ENCODE measurements at places on chromosomes 3 and 15.

GRCh38 chr3:10195366-10196089, 30.8 kb downstream of the IRAK2 start:
- no peak for DNase-seq

DNA sequence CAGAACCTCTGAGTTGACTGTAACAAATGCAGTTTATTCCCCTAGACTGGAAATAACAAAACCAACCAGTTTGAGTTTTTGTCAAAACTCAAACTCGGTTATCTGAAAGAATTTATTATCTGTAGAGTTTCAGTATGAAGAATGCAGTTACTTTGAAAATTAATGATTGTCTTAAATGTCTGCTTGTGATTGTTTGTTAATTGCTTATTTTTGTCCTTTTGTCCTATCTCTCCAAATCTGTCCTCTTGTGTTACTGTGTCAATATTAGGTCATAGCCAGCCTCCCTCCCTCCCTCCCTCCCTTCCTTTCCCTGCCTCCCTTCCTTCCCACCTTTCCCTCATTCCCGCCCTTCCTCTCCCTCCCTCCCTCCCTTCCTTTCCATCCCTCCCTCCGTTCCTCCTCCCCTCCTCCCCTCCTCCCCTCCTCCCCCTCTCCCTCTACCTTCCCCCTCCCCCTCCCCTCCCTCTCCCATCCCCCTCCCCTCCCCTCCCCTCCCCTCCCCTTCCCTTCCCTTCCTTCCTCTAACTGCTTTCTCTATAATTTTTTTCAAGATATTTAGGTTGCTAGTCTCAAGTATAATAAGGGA, 153.5 kb downstream of the FNDC3B start:
- no peak for DNase-seq

- no peak for DNase-seq
Measured at GRCh38 chr3:151971814-151972579, 98.6 kb downstream of the SUCNR1 start.

DNA sequence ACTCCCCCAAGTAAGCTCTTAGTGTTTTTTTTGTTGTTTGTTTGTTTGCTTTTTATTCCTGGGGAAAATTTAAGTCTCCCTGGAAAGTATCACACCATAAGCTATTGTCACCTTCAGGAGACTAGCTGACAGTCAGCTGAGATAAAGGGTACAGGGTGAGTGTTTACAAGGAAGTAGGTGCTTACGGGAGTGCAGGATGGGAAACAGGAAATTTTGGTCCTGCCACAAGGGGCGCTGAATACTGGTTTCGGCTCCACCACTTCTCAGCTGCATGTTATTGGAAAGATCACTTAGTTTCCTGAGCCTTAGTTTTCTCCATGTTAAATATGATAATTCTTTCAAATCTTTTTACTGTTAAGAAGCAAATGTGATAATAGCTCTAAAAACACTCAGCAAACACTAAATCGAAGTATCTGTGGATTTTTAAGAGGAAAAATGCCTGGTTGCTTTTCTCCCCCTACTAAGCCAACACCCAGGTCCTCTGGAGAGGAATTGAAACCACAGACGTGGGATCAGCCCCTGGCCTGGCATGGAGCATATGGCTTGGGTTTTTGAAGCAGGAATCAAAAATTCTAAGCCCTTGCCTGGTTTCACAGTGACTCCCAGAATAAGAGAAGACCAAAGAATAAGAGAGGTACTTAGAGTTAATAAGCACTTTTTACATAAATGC, 90.7 kb downstream of the SCN11A start:
- no peak for DNase-seq

DNA sequence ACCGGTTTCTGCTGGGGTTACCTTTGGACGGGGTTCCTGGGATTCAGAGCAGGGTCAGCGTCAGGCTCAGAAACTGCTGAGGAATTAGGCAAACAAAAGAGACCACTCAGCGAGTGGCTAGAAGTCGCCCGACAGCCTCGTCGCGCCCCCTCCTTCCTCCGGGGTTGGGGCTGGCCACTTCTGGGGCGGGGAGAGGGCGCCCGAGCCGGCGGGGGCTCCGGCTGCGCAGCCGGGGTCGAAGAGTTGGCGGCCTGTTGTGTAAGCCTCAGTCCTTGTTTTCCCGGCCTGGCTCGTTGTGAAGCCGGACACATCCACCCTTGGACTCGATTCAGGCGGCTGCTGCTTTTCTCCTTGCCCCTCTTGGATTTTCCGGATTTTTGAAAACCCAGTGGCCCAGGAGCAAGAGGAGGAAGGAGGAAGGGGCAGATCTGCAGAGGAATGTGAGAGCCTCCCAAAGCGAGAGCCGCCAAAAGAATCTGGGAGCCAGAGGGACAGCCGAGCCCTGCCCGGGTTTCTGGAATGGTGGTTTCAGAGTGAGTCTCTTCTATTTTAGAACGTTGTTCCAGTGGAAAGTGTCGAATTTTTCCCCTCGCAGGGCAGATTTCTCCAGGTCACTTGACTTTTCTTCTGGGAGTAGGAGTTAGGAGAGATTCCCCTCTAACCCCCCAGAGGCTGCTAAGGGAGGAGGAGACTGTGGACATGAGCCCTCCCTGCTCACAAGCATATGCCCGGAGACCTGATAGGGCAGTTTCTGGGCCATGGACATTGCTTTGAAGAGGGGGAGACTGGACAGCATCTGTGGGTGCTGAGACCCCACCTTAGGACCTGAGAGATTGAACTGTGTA, 666 bp downstream of the SNX33 start:
- no peak for DNase-seq

DNA sequence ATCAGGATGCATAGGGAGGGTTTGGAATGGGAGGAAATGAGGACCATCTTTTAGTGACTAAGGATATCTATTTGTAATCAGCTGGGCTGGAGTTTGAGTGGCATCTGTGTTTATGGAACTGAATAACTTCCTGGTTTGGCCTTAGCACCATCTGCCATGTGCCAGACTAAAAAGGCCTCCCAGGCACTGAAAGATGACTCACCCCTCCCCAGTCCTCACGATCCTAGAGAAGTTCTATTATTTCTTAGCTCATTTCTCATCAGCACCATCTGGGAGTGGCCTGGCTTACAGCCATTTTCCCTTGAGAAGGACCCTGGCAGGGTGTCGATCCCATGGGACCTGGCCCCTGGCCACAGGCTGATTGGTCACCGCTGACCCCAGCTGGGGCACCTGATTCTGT, 23.9 kb upstream of the CTXND1 start:
- DNase-seq, result no peak

- no peak for DNase-seq
Measured at GRCh38 chr15:22861161-22861560, 22.7 kb downstream of the NIPA2 start.

DNA sequence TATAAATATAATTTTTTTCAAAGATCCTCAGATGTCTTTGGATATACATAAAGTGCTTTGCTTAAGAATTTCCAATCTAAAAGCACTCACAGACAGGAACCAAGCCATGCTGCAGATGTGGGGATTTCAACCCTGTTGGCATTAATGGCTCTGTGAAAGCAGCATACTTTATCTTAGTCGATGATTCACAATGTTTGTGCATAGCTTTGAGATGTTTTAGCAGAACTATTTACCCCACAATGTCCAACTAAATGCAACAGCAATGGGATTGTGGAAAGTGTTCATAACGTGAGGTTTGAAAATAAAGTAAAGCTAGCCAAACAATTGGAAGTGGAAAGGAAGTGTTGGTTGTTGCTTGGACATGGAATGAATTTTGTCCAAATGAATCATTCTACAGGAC, 371.4 kb downstream of the SOX2 start:
- no peak for DNase-seq

GRCh38 chr3:122969585-122970469, 57.7 kb downstream of the SEMA5B start:
- no peak for DNase-seq

DNA sequence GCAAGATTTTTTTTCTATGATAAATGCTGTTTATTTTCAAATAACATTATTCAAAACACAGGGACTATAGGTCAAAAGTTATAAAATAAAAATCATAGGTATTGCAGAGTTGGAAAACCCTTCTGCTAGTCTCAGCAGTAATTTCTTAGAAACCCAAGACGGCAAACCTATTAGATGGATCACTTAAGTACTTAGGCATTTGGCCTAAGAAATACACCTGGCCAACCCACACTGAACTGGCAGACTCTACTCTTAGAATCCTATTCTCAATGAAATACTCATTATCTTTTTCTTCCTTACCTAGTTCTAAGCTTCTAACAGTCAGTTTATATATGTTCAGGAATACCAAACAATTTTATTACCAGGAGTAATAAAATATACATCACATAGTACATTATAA, 30.5 kb upstream of the RIOX2 start:
- DNase-seq, result no peak

DNA sequence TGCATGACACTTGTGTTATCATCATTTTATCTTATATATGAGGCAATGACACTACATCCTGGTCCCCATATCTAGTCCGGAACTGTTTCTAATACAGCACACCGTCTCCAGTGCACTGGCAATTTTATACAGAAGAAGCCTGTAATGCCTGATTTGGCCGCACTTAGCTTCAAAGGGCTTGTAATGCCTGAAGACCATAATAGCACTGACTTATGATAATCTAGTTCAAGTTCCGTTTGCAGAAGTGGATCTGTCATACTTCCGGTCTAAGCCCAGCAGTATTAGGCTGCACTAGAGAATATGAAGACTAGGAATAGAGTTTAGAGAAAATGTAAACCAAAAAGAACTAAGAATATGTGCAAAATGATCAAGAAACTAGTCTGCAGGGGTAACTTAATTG, 1.3 kb downstream of the BNIP2 start:
- DNase-seq, result no peak

DNA sequence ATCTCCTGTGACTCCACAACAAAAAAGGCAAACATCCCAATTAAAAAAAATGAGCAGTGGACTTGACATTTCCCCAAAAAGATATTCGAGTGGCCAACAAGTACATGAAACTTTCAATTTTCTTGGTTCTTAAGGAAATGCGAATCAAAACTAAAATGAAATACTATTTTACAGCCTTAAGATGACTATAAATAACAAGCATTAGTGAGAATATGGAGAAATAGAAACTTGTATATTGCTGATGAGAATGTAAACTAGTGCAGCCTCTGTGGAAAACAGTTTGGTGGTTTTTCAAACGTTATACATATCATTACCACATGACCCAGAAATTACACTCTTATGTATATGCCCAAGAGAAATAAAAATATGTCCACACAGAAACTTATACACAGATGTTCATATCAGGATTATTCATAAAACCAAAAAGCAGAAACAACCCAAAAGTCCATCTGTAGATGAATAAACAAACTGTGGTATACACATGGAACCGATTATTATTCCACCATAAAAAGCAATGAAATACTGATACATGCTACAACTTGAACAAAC, 153.2 kb upstream of the GPR149 start:
- no peak for DNase-seq

DNA sequence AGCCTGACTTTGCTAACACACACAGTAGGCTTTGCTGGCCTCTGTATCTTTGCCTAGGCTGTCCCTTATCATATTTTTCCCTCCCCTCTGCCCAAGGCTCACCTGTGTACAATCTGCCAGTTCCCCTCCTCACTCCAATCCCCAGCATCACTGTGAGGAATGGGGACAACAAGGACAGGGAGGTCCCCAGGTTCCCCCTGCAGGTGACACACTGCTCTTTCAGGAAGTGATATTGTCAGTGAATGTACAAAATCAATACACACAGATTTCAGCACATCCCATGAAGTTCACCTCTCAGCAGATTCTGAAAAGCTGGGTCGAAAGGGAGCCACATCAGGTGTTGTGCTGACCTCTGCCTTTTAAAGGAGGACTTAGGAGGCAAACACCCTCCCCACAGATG, 177.5 kb downstream of the RAB11A start:
- no peak for DNase-seq

- no peak for DNase-seq
Measured at GRCh38 chr15:101188637-101189408, 63.0 kb downstream of the CHSY1 start.

- no peak for DNase-seq
Measured at GRCh38 chr3:46693038-46693891, at the start of gene ALS2CL. ALS2CL (minus strand) TSS chr3:46693679; CDS start chr3:46689440, 4,239 bp downstream.

GRCh38 chr3:169430707-169431404, 232.7 kb downstream of the MECOM start:
- no peak for DNase-seq

- no peak for DNase-seq
Measured at GRCh38 chr15:71752604-71753289, 57.6 kb upstream of the NR2E3 start.

GRCh38 chr15:57943754-57944420, 121.6 kb downstream of the ALDH1A2 start:
- DNase-seq, result no peak

All from nucleus accumbens (tissue), 56 donors.